ENCODE measurements at places on chromosomes 1 and 21. TPM values are rescaled to one million over a fixed set of nuclear protein-coding genes. Genes with fewer than 3 reads are reported as not detected.

DNAI4 gene
- 0.86 TPM for total RNA-seq

BARHL2 gene
- total RNA-seq: not detected

ADAMTSL4 gene
- total RNA-seq: 0.31 TPM

PRRX1 gene
- total RNA-seq: not detected

DNA sequence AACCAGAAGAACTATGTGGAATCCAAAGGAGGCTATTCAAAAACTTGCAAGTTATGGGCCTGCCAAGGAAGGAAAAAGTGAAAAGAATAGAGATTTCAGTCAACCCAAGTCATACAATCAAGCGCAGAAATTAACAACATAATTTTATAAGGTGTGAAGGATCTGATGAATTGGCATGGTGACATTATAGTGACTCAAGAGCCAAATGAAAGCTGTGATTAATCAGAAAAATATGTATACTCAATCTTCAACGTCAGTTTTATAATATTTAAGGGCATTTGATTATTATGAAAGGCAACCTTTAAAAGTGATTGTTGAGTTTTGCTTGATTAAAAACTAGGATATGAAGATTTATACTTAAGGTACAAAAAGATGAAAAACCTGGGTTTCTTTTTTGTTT is 37.8 kb upstream of the THEM4 start:
- H3K27me3 ChIP-seq: no peaks in the 10 kb centered on the region
- no peak for DNase-seq
- H3K4me1 ChIP-seq: peaks cover 26% of the 10 kb centered on the region
- H3K27ac ChIP-seq: no peak overlapping the region

- H3K4me3 ChIP-seq: no peak overlapping the region
- no peak for DNase-seq
- H3K36me3 ChIP-seq: no peaks in the 10 kb centered on the region
- no peaks in the 10 kb centered on the region for H3K4me1 ChIP-seq
- no peak overlapping the region for H3K27ac ChIP-seq
Measured at GRCh38 chr1:155297384-155297783, 3.9 kb downstream of the PKLR start.

- no peak for DNase-seq
- H3K36me3 ChIP-seq: peaks cover 7% of the 10 kb centered on the region
- H3K27ac ChIP-seq: no peak overlapping the region
- no peak overlapping the region for H3K4me3 ChIP-seq
- H3K27me3 ChIP-seq: no peaks in the 10 kb centered on the region
- H3K4me1 ChIP-seq: peaks cover 29% of the 10 kb centered on the region
Measured at GRCh38 chr1:25757151-25757845, 42.7 kb upstream of the SELENON start.

GRCh38 chr1:184790642-184791549 is 36.2 kb upstream of the EDEM3 start:
- H3K4me3 ChIP-seq: no peak overlapping the region
- H3K4me1 ChIP-seq: no peaks in the 10 kb centered on the region
- no peaks in the 10 kb centered on the region for H3K27me3 ChIP-seq

DNA sequence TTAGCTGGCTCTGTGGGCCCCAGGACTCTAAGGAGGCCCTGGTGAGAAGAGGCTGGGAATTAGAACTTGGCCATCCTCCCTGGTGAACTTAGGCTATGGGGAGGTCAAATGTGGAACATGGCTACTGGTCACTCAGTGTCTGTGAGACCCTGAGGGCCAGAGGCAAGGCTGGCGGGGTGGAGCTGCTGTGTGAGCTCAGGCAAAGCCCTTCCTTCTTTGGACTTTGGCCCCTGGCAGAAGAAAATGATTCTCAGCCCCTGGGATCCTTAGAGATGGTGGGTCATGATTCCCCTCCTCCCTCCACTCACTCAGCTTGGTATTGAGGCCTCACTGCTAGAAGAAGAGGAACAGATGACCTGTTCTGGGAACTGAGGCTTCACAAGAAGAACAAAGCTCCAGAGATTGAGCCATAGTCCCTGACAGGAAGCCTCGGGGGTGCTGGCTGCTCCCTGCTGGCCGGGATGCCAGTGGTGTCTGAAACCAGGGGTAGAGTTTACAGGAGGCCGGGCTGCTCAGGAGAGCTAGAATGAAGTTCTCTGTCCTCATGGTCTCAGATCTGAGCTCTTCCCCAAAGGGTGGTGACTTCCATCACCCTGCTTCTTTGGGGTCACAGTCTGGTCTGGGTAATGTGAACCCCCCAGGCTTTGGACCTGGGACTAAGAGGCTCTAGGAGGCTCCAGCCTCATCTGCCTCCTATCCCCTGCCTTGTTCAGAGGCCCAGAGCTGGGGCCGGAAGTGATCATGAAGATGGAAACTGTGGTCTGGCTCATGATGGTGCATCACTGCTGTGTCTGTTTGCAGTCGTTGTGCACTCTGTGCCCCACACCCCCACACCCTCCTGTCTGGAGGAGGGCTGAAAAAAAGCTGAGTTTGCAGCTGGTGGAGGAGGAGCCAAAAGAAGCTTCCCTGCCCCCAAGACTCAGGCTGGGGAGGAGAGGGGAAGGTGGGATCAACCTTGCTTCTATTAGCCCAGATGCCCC is 905 bp downstream of the BTBD19 start:
- no peaks in the 10 kb centered on the region for H3K27me3 ChIP-seq
- H3K4me3 ChIP-seq: peak overlapping the region; percentile 54
- peaks cover 69% of the 10 kb centered on the region for H3K4me1 ChIP-seq
- H3K27ac ChIP-seq: peak overlapping the region; percentile 96

DNA sequence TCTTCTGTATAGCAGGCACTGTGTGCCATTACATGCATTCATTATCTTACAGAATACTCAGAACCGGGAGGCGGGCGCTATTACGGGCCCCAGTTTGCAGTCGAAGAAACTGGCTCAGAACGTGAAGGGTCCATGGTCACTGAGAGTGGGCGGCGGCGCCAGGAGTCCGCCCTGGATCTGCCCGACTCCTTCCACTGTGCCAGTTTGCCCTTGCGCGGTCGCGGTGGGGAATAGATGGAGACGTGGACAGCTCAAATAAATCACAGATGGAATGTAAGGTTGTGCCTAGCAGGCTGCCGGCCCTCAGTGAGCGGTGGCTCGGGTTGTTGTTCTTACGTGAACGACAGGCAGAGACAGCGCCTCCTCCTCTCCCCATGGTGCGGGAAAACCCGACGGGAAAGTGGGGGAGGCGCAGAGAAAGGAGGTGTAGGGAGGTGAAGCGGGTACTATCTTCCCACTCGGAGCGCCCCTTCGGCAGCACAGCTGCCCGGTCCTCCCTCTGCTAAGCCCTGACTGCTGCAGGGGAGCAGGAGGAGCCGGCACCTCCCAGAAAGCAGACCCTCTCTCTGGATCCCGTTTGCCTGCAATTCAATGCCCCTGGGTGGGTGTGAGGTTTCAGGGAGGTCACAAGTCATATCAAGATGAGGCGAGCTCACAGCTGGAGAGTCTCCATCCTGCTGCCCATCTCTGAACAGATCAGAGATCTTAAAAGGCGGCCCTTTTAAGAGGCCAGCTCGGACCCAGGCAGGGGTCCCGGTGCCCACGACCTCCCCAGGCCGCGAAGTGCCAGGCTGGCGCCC is 1.1 kb downstream of the COL9A2 start:
- DNase-seq: peak; percentile 24
- H3K4me1 ChIP-seq: peaks cover 19% of the 10 kb centered on the region
- H3K36me3 ChIP-seq: no peaks in the 10 kb centered on the region

DNA sequence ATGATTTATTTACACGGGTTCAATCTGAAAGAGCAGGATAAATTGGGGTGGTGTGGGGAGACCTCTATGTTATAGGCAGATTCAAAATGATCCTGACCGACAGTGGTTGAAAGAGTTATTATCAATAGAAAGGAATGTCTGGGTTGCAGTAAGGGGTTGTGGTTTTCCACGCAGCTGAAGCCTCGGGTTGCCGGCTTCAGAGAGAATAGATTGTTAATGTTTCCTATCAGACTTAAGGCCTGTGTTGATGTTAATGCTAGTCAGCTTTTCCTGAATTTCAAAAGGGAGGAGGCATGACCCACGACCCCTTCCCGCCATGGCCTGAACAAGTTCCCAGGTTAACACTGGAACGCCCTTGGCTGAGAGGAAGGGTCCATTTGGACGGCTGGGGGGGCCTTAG is 2.2 kb upstream of the UBE2J2 start:
- no peak overlapping the region for H3K27ac ChIP-seq
- H3K36me3 ChIP-seq: no peaks in the 10 kb centered on the region
- H3K4me3 ChIP-seq: no peak overlapping the region
- DNase-seq: no peak
- peaks cover 26% of the 10 kb centered on the region for H3K4me1 ChIP-seq
- H3K27me3 ChIP-seq: no peaks in the 10 kb centered on the region

- no peak overlapping the region for H3K4me3 ChIP-seq
- H3K27ac ChIP-seq: no peak overlapping the region
- DNase-seq: no peak
- no peaks in the 10 kb centered on the region for H3K27me3 ChIP-seq
Measured at GRCh38 chr21:18350216-18350615, 53.4 kb downstream of the TMPRSS15 start.

DNA sequence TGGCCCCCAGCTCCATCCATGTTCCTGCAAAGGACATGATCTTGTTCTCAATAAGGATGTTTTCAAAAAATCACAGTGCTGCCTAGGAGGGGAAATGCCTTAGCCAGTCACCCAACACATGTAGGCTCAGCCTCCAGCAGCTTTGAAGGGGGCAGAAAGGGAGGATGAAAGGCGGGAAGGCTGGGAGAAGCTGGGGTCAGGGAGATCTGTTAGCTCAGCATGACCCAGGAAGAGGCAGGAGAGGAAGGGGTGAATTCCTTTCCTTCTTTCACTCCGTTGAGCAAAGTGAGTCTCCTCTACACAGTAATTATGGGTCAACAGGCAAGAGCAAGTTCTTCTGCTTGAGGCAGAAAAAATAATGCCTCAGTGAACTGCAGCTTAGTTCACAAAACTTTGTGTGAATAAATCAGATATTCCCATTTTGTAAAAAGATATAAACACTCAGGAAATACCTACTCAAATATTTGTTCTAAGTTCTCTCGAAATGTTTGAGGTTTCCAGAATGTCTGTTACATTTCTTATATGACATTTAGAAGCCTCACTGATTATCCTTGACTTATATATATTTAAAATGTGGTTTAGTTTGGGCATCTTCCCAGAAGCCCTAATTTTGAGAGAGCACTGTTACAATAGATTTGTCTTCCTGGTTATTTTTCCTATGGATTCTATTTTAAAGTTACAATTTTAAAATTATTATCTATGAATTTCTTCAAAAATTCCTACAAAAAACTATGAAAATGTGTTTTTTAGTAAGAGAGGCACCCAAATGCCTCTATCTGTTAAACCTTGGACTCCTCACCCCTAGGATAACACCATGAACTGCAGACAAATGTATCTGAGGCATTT is 116.8 kb downstream of the KCNJ6 start:
- H3K4me3 ChIP-seq: no peak overlapping the region
- no peaks in the 10 kb centered on the region for H3K36me3 ChIP-seq
- no peaks in the 10 kb centered on the region for H3K4me1 ChIP-seq

- H3K36me3 ChIP-seq: no peaks in the 10 kb centered on the region
- no peaks in the 10 kb centered on the region for H3K27me3 ChIP-seq
- DNase-seq: no peak
- no peak overlapping the region for H3K4me3 ChIP-seq
Measured at GRCh38 chr1:36115200-36115669, 9.8 kb downstream of the COL8A2 start.

- no peak overlapping the region for H3K4me3 ChIP-seq
- H3K4me1 ChIP-seq: no peaks in the 10 kb centered on the region
- H3K27ac ChIP-seq: no peak overlapping the region
- H3K36me3 ChIP-seq: no peaks in the 10 kb centered on the region
- no peaks in the 10 kb centered on the region for H3K27me3 ChIP-seq
Measured at GRCh38 chr1:185813401-185813979, 79.3 kb downstream of the HMCN1 start.

DNA sequence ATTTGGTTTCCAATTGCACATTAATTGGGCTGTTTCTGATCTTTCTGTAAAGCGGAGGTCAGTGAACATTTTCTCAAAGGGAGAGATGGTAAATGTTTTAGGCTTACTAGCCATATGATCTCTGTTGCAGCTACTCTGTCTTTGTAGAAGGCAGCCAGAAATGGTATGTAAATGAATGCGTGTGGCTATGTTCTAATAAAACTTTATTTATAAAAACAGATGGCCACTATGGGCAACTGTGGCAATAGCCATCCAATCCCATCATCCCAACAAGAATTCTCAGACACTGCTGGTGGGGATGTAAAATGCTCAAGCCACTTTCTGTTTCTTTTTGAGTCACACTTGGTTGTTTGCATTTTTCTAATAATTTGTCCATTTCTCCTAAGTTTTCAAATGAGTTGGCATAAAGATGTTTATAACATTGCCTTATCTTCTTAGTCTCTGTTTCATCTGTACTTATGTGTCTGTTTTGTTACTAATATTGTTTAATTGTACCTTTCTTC is 448.8 kb upstream of the VAMP3 start:
- H3K27ac ChIP-seq: no peak overlapping the region
- no peaks in the 10 kb centered on the region for H3K4me1 ChIP-seq
- H3K36me3 ChIP-seq: no peaks in the 10 kb centered on the region
- H3K27me3 ChIP-seq: no peaks in the 10 kb centered on the region
- H3K4me3 ChIP-seq: no peak overlapping the region

DNA sequence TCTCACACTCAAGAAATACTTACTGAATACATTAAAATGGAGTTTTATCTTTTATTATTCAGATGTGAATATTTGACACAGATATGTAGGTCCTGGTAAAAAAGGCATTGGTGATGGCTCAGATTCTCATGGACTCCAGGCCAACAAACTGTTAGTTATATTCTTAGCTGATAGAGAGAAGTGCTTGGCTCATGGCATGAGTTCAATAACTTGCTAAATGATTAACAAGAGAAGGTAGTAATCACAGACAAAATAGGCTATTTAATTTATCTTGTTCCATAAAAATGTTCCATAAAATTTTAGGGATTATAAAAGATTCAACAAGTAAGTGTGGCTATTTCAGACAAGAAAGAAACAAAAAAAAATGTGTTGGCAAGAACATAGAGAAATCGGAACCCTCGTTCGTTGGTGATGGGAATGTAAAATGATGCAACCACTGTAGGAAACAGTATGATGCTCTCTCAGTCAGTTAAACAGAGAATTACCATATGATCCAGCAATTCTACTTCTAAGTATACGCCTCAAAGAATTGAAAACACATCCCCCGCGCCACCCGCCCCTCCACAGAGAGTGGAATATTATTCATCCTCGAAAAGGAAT is 737.8 kb upstream of the ADAMTS5 start:
- H3K4me3 ChIP-seq: no peak overlapping the region
- no peak for DNase-seq
- H3K27me3 ChIP-seq: no peaks in the 10 kb centered on the region
- H3K36me3 ChIP-seq: no peaks in the 10 kb centered on the region
- H3K4me1 ChIP-seq: no peaks in the 10 kb centered on the region

DNA sequence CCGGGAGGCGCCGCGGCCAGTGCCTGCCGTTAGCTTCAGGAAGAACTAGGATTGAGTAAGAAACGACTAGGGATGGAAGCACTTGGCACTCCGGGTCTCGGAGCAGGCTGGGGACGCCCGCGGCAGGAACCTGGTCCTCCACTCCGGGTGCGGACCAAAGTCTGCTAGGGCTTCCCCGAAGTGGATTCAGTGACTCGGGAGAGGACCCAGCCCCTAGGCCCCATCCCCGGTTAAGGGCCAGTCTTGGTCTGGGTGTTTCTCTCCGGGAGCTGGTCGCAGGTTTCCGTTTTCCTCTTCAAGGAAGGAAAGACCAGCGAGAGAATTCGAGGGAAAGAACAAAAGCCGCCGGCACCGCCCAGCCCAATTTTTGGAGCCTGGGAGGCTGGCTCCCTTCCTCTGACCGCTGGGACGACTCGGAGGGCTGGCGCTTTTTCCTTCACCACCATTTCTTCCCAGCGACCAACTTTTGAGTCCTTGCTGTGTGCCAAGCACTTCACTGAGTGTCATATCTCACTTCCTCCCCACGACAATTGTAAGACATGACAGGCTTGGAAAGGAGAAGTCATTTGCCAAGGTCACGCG is 16.8 kb upstream of the STMN1 start:
- H3K27ac ChIP-seq: no peak overlapping the region
- peak overlapping the region; percentile 53 for H3K4me3 ChIP-seq
- no peaks in the 10 kb centered on the region for H3K36me3 ChIP-seq
- peak; percentile 5 for DNase-seq
- H3K27me3 ChIP-seq: no peaks in the 10 kb centered on the region

Data from CD8-positive, alpha-beta memory T cell (primary cell).